ENCODE measurements at places on chromosomes 7 and 10. TPM values are rescaled to one million over a fixed set of nuclear protein-coding genes. Genes with fewer than 3 reads are reported as not detected.

DNA sequence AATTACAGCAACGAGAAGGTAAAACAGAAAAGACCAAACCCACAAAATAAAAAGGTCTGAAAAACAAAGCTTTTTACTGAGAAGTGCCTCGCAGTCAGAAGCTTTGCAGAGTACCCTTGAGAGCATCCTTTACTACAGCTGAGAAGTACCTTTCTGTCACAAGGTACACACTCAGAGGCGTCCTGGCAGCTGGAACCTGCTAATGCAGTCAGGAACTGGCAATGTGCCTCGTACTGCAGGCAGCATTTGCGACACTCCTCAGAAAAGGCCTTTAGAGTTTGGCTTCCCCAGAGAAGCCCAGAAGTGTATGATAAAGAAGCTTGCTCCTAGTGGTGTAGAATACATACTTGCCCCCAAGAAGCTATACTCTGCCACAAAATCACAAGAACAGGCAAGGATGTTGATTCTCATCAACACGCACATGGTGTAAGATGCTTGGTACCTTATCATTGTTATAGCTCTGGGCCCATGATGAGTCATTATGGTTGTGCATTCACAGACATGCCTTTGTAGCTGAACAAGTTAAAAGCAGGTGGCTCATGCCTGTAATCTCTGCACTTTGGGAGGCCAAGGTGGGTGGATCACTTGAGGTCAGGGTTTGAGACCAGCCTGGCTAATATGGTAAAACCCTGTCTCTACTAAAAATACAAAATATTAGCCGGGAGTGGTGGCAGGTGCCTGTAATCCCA, 2.0 kb upstream of the GTPBP4 start:
- H3K27me3 ChIP-seq = no peaks in the 10 kb centered on the region
- no peaks in the 10 kb centered on the region for H3K36me3 ChIP-seq
- H3K4me1 ChIP-seq = peaks cover 5% of the 10 kb centered on the region

Gene EN2
- total RNA-seq = 0.45 TPM

DNA sequence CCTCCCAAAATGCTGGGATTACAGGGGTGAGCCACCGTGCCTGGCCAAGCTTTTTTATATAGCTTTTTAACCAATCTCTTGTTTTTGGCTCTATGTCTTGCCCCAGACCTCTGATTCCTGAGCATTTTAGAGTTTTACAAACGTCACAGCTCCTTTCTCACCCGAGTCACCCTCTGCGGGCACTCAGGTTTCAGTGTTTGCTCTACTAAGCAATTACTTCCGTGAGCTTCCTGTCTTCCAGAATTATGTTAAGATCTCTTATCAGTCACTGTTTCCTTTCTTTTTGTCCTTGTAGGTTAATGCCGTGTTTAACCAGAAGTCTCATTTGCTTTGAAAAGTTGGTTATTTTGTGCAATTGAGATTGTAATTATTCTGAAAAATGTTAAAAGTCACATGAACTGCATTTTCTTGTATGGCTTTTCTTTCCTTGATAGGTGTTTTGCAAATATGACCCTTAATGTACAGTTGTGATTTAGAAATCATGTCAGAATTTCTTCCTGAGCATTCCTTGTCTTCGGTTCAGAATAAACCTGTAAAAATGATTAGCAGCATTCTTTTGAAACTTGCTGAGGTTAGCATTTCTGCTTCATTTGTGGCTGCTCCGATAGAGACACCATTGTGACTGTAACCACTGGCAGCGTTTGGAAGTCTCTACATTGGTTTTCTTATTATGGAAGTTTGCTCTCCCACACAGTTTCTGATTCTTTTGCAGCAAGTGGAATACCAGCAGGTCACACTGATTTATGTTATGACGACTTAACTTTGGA, 4.5 kb upstream of the HKDC1 start:
- no peaks in the 10 kb centered on the region for H3K27me3 ChIP-seq
- no peaks in the 10 kb centered on the region for H3K4me1 ChIP-seq
- DNase-seq = no peak
- H3K4me3 ChIP-seq = no peak overlapping the region
- no peak overlapping the region for H3K27ac ChIP-seq

- no peak overlapping the region for H3K27ac ChIP-seq
- no peak overlapping the region for H3K4me3 ChIP-seq
- H3K27me3 ChIP-seq = no peaks in the 10 kb centered on the region
Measured at GRCh38 chr10:47451998-47452494, 31.9 kb downstream of the ANXA8 start.

DNA sequence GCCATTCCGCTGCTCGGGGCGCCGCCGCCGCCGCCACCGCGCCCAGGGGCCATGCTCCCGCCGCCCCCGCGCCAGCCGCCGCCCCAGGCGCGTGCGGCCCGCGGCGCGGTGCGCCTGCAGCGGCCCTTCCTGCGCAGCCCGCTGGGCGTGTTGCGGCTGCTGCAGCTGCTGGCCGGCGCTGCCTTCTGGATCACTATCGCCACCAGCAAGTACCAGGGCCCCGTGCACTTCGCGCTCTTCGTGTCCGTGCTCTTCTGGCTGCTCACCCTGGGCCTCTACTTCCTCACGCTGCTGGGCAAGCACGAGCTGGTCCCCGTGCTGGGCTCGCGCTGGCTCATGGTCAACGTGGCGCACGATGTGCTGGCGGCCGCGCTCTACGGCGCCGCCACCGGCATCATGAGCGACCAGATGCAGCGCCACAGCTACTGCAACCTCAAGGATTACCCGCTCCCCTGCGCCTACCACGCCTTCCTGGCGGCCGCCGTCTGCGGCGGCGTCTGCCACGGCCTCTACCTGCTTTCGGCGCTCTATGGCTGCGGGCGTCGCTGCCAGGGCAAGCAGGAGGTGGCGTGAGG, 383 bp downstream of the MARVELD1 start:
- peak; percentile 63 for DNase-seq
- H3K4me1 ChIP-seq = peaks cover 2% of the 10 kb centered on the region
- H3K27ac ChIP-seq = peak overlapping the region; percentile 92
- H3K4me3 ChIP-seq = peak overlapping the region; percentile 53

- no peaks in the 10 kb centered on the region for H3K27me3 ChIP-seq
- no peaks in the 10 kb centered on the region for H3K36me3 ChIP-seq
- no peaks in the 10 kb centered on the region for H3K4me1 ChIP-seq
- no peak overlapping the region for H3K4me3 ChIP-seq
Measured at GRCh38 chr7:150784120-150784736, 15.9 kb downstream of the TMEM176B start.

Gene RNLS
- total RNA-seq = 31.8 TPM

- DNase-seq = no peak
- no peaks in the 10 kb centered on the region for H3K36me3 ChIP-seq
- no peak overlapping the region for H3K4me3 ChIP-seq
- no peaks in the 10 kb centered on the region for H3K4me1 ChIP-seq
- H3K27me3 ChIP-seq = no peaks in the 10 kb centered on the region
- no peak overlapping the region for H3K27ac ChIP-seq
Measured at GRCh38 chr7:26307791-26308190, 16.1 kb downstream of the SNX10 start.

DNA sequence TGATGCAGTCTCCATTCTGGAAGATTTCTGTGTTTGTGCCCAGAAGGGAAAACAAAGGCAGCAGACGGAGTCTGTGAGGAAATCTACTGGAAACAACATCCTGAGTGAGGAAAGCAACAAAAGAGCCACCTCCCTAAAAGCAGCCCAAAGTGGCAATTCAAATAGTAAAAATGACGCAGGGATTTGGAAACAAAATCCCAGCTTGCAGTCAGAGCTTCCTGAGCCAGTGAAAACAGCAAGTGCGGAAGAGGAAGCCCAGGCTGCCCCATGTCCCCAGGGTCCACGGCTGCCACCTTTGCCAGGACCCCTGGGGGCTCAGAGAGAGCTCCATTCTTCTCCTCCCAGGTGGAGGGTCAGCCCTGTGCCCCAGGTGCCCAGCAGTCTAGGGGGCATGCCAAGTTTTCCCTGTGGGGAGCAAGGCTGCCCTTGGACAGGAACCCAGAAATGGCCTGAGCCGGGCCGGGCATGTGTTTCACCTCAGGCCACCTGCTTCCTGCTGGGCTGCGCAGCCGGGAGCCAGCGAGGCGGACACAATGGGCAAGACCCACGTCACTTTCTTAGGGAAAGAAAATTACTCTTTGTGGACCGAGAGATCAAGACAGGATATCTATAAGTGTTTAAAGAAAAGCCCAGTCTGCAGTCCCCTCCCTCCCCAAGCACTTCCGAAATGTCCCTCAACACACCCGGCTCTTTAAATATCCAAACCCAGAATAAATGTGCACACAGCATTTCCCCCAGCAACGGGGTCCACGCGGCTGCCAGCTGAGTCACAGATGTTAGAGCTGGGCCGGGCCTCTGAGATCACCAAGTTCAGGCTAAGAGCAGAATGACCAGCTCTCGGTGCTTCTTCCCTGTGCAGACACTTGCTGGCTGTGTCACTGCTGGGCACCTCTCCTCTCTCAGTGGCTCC, 231.1 kb downstream of the ARHGAP12 start:
- H3K4me1 ChIP-seq = no peaks in the 10 kb centered on the region
- H3K27ac ChIP-seq = peak overlapping the region; percentile 80
- H3K36me3 ChIP-seq = no peaks in the 10 kb centered on the region

Gene AKR1B15
- total RNA-seq = not detected

Gene C10orf67
- not detected for total RNA-seq

GRCh38 chr10:95837783-95838182, 70.0 kb upstream of the CC2D2B start:
- H3K4me3 ChIP-seq = no peak overlapping the region
- DNase-seq = no peak
- H3K36me3 ChIP-seq = no peaks in the 10 kb centered on the region
- no peaks in the 10 kb centered on the region for H3K4me1 ChIP-seq
- no peak overlapping the region for H3K27ac ChIP-seq
- no peaks in the 10 kb centered on the region for H3K27me3 ChIP-seq

GRCh38 chr10:73413108-73413527, 740 bp downstream of the ANXA7 start:
- peak overlapping the region; percentile 98 for H3K27ac ChIP-seq
- no peaks in the 10 kb centered on the region for H3K36me3 ChIP-seq
- H3K4me1 ChIP-seq = no peaks in the 10 kb centered on the region
- H3K27me3 ChIP-seq = no peaks in the 10 kb centered on the region

DNA sequence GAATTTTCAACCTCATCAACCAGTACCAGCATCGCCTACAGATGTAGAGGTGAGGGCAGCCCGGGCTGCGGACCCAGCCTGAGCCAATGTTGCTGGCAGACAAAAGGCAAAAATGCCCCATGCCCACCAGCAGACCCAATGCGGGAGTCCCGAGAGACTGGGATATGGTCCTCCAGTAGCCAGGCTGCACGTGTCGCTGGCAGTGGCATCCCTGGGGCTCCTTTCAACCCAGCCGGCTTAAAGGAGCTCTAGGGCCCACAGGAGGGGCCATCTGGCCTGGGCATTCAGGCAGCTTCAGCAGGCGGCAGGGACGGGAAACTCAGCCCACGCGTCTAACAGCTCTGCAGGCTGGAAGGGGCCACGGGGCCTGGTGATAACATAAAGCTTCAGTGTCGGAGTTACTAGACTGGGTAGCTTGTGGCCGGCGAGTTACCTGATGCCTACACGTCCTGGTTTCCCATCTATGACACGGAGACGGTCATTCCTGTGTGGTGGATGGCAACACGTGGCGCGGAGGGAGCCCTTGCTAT, 70.7 kb downstream of the PROSER2 start:
- H3K27ac ChIP-seq = no peak overlapping the region
- H3K4me1 ChIP-seq = no peaks in the 10 kb centered on the region
- H3K27me3 ChIP-seq = no peaks in the 10 kb centered on the region
- no peaks in the 10 kb centered on the region for H3K36me3 ChIP-seq
- no peak overlapping the region for H3K4me3 ChIP-seq

GRCh38 chr10:49519717-49520116, 19.2 kb downstream of the ERCC6 start:
- H3K4me3 ChIP-seq = no peak overlapping the region
- H3K27ac ChIP-seq = no peak overlapping the region
- no peaks in the 10 kb centered on the region for H3K36me3 ChIP-seq
- DNase-seq = no peak

DNA sequence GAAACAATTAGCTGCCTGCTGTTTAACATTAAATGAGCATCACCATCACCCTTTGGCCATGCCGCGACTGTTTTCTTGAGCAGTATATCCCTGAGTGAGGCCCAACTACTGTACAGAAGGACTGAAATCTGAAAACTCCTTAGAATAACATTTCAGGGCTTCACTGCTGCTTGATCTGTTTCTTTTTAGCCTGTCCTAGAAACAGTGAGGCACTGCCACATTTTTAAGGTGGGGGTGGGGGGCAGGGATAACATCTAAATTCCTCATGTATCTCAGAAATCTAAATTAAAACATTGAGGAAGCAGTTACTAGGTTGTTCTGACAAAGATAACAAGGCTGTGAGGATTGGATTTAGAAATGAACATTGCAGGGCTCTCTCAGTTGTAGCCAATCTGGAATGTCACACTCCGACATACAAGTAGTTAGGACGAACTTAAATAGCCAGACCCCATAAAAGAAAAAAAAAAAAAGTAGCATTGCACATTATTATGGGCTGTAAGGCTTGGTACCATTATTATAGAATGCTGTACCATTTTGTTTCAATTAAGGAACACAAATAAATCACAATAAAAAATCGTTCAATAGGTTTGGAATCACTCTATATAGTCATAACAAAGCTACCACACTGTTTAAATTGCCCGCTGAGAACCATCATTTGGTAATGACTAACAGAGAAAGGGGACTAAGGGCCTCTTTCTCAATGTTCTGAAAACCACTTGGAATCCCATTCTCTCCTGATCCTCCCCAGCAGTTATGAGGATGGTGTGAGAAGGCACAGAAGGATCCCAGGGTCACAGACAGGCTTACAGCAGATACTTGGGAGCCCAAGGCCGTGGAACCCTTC, 256.1 kb downstream of the INHBA start:
- no peaks in the 10 kb centered on the region for H3K27me3 ChIP-seq
- DNase-seq = no peak
- no peaks in the 10 kb centered on the region for H3K36me3 ChIP-seq

- H3K27ac ChIP-seq = peak overlapping the region; percentile 94
- H3K36me3 ChIP-seq = no peaks in the 10 kb centered on the region
- H3K27me3 ChIP-seq = no peaks in the 10 kb centered on the region
- no peak for DNase-seq
- H3K4me3 ChIP-seq = peak overlapping the region; percentile 66
- H3K4me1 ChIP-seq = peaks cover 5% of the 10 kb centered on the region
Measured at GRCh38 chr10:68333440-68334431, 1.0 kb upstream of the PBLD start.

Gene ITPRID1
- total RNA-seq = not detected

Gene SH2D4B
- total RNA-seq = not detected

Gene VSTM4
- total RNA-seq = 36.0 TPM

DNA sequence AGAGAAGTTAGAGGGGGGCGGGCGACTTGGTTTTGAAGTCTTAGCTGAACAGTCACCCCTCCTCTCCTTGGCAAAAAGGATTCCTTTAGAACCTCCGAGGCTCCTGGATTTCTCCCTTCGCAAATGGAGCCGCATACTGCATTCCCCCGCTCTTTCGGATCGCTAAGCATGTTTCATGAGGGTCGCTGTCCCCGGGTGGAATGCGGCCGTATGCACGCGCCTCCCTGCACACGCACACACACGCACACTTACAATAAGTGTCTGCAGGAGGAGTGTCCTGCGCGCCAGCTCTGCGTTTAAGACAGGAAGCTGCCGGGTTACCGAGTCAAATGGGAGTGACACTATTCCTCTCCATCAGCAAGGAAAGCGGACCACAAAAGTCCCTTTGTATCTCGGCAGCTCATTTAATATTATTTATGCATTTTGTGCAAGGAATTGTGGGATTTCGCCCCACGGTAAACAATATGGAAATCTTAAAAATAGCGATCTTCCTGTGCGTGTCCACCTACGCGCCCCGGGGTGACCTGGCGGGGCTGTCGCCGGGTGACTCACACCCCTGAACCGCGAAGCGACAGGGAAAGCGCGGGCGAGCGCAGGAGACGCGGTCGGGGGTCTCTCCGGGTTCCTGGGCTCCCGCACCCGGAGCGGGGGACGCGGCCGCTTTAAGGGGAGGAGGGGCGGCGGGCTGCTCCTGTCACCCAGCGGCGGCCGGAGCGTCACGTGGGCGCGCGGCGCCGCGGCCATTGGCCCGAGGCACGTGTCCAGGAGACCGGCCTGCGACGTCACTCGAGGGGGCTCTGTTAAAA, 988 bp upstream of the EN2 start:
- peak; percentile 19 for DNase-seq
- H3K27me3 ChIP-seq = peaks cover 82% of the 10 kb centered on the region
- H3K4me1 ChIP-seq = peaks cover 8% of the 10 kb centered on the region
- no peaks in the 10 kb centered on the region for H3K36me3 ChIP-seq
